ENCODE measurements at places on chromosomes 2 and 18.

DNA sequence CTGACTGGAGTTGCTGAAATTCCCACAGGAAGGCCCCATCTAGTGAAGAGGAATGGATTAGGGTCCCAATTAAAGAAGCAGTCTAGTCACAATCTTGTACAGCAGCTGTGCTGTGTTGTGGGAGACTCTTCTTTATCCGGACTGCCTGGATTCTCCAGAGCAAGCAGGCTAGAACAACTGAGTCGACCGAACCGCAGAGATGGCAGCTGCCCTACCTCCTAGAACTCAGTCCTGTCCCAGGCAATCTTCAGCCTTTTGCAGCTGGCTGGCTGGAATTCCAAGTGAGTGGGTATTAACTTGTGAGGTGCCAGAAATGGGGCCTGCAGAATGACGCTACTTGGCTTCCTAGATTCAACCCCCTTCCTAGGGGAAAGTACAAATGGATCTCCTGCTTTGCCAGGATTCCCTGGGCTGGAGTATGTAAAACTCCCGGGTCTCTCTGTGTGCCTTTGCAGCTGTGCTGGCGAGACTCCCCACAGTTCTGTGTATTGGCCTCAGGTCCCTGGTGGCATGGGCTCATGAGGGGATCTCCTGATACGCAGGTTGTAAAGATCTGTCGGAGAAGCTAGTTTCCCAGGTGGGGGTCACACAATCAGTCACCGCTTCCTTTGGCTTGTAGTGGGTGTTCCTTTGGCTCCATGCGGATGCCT is 1952.6 kb upstream of the LRRTM1 start:
- DNase-seq, result no peak

- no peak for DNase-seq
Observed at GRCh38 chr2:104406261-104406726, 447.6 kb upstream of the POU3F3 start.

DNA sequence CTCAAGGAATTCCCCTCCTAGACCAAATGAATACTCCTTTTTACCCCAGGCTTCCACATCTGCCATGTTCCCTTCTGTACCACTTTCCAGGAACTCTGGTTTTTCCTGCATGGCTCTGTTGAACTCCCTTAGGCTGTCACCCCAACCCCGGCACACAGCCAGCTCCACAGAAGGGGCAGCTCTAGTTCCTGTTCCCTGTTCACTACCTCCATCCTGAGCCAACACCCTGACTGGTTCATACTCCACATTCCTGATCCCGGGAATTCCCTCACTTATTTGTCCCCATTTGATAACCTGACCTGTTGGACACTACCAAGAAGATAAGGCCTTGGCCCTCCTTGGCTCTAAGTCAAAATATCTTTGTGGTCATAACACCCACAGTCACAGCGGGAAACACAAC is 280.9 kb upstream of the RAB6C start:
- DNase-seq, result no peak

DNA sequence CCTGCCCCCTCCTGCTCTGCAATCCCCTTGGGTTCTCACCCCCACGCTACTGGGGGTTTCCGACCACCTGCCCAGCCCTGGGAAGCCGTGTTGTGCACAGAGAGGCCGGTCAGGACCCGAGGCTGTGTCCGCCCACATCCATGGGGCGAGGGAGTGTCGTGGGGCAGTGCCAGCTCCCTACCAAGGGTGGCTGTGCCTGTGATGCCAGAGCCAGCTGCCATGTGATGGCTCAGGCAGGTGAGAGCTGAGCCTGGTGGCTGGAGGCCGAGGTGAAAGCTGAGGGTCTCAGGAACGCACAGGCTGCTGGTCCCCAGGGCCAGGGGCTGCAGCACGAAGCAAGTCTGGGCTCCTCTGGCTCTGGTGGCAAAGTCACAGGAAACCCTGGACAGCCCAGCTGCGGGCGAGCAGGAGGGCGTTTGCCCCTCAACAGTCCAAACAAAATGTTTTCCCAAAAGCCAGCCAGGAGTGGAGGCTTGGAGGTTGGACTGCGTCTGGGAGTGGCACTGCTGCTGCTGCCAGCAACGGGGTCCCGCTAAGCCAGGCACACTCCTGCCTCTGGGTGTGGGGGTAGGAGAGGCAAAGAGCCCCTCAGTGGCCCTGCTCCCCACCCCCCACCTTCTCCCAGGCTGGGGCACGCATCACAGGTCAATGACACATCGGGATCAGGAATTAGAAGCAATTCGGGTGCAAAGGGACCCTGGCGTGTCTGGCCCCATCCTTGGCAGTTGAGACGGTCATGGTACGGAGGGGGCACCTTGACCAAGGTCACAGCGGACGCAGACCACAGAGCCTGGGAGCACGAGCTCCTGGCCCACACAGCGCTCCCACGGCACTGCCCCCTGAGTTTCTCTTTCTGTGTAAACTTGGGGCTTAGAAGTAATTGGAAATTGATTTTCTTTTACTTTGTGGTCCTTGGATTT is 72.4 kb upstream of the GPC1 start:
- no peak for DNase-seq

- no peak for DNase-seq
Observed at GRCh38 chr2:161136696-161137324, 23.4 kb upstream of the TANK start.

GRCh38 chr18:9848170-9848879 is 37.4 kb upstream of the TXNDC2 start:
- no peak for DNase-seq

- DNase-seq, result no peak
Observed at GRCh38 chr2:190964170-190964795, 49.7 kb downstream of the STAT1 start.

DNA sequence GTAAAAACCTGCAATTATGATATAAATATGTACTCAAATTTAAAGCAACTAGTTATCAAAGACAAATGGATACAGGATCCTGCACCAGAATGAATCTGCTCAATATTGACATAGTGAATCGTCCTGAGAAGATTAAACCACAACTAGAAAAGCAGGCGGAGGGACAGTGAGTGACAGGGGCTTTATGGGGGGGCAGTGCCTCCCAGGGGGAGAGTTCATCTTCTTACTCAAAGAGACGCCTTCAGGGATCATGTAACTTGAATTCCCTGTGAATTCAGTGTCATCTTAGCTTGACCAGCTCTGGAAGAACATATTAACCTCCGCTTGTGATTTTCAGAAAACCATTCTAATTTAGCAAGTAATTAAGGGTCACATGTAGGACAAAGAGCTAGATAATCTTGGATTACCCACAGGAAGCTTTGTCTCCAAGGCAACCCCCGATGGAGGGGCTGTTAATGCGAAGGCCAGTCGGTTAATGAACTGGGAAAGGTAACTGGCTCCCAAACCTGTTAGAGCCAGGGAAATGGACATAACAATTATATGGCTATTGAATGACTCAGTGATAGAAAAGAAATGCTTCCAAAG is 17.4 kb upstream of the LMAN1 start:
- no peak for DNase-seq

- DNase-seq, result no peak
Observed at GRCh38 chr18:56112013-56112749, 524.2 kb upstream of the TCF4 start.

DNA sequence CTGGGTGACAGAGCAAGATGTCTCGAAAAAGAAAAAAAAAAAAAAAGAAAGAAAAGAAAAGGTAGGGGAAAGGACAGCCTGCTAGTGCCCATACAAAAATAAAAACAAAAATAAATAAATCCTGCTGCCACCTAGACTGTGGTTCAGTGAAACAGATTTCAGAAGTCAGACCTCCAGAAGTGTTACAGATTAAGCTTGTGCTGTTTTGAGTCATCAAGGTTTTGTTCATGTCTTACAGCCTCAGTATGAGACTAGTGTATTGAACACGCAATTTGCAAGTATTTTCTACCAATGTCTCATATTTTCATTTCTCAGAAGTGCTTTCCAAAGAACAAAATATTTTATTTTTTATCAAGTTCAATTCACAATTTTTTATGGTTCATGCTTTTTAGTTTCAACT is 720.4 kb upstream of the GYPC start:
- DNase-seq, result no peak

- no peak for DNase-seq
Observed at GRCh38 chr2:204948822-204949221, 403.5 kb downstream of the PARD3B start.

All from activated CD4-positive, CD25-positive, alpha-beta regulatory T cell (primary cell).